ENCODE measurements at places on chromosomes 2 and 18.

DNA sequence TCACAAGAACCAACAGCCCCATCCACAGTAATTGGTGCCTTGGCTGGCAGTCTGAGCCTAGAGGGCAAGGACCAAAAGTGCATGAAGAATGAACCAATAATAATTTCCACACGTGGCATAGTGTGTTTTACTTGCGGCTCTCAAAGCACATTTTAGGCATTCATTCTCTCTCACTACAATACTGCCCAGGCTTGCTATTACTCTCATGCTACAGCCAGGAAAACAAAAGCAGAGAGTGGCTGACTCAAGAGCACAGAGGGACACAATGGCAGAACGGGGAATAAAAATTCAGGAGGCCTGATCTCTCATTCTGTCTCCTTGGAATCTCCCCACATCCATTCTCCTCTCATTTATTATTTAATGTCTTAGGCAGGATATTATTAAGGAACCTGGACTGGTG lies 57.0 kb upstream of the NOL4 start:
- DNase-seq: no peak

DNA sequence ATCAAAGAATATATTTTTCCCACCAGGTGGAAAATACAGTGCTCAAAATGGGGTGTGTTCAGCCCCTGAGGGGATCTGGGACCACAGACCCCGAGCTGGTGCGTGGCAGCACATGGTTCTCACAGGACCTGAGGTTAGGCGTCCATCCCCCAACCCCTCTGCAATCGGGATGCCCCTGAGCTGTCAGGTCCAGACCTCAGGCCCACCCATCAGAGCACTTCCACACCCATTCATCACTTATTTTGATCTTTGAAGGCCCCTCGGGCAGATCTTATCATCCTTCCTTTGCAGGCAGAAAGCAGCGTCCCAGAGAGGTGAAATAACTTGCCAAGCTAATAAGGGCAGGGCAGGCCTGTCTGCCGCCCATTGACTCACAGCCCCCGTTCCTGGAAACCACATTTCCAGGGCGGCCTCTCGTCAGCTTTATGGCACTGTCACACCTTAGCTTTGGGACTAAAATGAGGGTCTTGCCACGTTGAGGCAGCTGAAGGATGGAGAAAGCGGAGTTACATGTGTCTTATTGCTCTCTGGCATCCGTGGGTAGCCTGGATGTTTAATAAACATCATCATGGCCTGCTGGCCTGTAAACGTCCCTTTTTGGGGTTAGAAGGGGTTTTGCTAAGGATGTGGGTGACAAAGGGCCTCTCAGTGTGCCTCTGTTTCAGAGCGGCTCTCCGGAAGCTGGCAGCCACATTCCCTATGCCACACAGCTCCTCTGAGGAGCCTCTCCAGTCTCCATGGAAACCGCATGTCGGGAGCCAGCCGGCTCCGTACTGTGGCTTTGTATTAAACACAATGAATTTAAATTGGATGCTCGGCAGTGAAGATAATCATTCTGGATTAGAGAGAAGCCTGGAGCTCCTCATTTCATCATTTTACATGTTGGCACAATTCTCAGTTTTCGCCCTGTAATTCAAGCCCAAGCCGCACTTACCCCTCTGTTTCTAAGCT lies 58.3 kb upstream of the MAPRE3 start:
- no peak for DNase-seq

- peak; percentile 26 for DNase-seq
Observed at GRCh38 chr2:202871300-202872141, at the start of gene ICA1L. Gene ICA1L, minus strand, starts transcription at chr2:202871766. Its CDS starts 42,757 bp downstream, at chr2:202829009.

- DNase-seq: peak; percentile 17
Observed at GRCh38 chr2:39120521-39120770, 405 bp downstream of the SOS1 start.

GRCh38 chr2:54504866-54505265 lies 48.7 kb downstream of the SPTBN1 start:
- no peak for DNase-seq

GRCh38 chr18:25053466-25053865 lies 298.5 kb downstream of the ZNF521 start:
- no peak for DNase-seq

DNA sequence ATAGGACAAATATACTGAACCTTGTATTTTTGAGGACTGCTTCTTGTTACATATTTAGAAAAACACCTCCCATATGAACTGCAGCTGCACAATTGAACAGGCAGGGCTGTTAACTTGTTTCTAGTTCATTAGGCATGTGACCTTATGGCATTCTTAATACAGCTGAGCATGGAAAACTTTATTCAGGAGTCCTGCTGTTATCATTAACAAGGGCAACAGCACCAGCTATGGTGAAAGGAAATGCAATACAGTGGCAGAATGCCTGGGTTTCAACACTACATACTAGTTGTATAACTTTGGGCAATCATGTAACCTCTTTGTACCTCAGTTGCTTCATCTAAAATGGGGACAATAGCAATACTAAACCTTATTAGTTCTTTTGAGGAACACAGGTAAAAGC lies 71.8 kb downstream of the GDF7 start:
- no peak for DNase-seq

- DNase-seq: no peak
Observed at GRCh38 chr2:199366406-199366805, 91.3 kb downstream of the SATB2 start.

All from stimulated activated CD8-positive, alpha-beta memory T cell treated with anti-CD3 and anti-CD28 coated beads, Interleukin-15, amount 100 ng/mL, for 4 hours (primary cell).